Suppressor macrophage treated with lipopolysaccharide for 4 hours (primary cell): ENCODE measurements at places on chromosomes 6 and 20.

DNA sequence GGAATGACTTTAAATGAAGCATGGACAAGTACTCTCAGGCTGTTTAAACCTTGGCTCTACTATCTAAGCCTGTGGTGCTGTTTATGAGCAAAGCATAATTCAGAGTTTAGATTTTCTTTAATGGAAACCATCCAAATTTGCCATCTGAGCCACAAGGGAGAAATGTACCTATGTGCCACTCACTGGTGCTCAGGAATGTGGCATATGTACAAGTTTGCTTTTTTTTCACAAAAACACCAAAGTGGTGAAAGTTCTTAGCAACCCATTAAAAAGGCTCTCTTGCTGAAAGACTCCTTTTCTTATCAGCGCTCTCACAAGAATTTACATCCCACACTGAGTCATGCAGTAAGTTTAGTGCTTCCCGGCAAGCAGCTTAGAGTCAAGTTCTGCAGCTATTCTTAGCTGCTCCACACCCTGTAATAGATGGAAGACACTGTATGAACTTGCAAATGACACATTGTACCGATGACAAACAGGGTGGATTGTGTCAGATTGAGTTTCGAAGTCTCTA is 57.3 kb upstream of the MLIP start:
- DNase-seq, result no peak

- no peak for DNase-seq
Observed at GRCh38 chr6:86856379-86856778, 80.9 kb upstream of the HTR1E start.

DNA sequence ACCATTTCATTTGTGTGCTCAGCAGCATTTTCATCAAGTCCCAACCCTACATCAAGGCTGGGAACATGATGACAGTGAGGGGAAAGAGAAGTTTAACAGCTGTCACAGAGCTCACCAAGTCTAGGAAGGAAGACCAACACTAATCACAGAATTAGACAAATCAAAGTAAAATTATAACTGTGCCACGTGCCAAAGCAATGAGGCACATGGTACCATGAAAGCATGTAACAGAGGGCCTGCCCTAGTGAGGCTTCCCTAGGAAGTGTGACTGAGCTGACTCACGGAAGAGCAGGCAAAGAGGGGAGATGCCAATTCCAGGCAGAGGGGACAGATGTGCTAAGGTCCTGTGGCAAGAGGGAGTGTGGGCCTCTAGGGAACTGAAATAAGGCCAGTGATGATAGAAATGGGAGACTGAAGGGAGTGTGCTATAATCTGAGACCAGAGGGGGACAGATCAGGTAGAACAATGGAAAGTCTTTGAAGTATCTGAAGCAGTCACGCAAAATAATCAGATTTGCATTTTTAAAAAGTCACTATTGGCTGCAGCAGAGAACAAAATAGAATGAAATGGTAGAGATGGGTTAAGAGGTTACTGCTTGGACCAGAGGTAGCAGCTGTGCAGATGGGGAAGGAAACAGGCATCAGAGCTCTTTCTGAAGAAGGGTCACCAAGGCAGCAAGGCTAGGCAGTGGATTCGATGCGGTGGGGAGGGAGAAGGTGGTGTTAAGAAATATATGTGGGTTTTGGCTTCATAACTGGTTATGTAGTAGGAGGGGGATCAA is 86.8 kb downstream of the GPR6 start:
- no peak for DNase-seq

DNA sequence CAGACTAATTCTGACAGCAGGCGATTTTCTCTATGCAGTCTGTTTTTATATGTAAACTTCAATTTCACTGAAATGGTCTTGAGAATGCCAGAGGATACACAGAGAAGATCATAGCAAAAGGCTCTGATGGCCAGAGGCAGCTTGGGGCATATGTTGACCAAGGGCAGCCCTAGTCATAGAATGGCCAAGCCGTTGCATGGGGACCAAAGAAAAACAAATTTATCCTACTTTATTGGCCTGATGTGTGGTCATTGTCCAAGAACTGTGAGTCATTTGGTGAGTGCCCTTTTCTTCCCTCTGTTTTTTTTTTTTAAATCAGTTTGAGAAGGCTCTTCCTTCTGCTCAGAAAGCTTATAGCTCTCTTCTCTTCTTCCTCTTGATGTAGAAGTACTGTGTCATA is 5.8 kb downstream of the HDGFL1 start:
- no peak for DNase-seq

DNA sequence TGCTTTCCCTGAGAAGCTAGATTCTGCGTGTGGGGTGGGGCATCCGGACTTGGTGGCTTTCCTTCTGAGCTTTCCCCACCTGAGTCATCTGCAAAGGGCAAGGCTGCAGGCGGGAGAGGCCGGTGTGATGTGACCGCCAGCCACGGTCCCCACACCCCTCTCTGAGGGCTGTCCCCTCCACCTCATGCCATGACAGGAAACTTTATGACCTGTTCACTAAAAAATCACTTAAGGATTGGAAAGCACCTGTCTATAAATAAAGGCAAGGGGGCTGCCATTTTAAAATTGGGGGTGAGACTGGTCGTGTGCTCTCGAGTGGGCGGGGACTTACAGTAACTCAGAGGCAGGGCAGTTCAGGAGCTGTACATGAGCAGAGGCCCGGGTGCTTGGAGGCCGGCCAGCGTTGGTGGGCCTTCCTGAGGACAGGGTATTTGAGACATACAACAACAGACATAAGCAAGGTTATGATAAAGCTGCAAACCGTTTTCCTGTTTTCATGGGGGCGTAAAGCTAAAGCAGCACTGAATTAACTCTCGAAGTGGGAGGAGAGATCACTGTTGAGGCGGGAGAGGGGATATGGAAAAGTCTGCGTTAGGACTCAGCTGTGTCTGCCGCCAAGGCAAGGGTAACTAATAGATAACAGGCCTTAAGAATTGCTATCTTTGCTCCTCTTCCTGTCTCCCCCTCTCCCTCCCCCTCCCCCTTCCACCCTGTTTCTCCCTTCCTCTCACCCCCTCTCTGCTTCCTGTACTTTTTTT is 16.1 kb upstream of the SERPINB1 start:
- DNase-seq, result peak; percentile 94

- peak; percentile 60 for DNase-seq
Observed at GRCh38 chr6:145863988-145864616, 49.5 kb upstream of the FBXO30 start.

DNA sequence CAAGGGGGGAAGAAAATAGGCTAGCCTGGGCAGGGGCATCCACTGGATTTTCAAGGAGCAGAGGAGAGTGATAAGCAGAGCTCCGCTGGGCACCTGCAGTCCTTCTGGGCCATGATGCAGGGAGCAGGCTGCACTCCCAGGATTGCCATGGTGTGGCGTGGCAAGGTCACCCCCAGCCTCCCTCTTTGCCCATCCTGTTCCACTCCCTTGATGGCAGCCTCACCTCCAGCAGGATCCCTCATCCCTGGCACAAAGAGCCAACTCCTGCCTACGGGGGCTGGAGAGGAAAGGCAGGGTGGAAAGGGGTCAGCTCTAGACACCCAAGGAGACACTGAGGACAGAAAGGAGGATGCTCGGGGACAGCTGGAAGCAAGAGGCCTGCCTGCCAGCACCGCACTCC is 22.4 kb upstream of the MYMX start:
- no peak for DNase-seq

- no peak for DNase-seq
Observed at GRCh38 chr20:55614220-55614757, 391.0 kb downstream of the CBLN4 start.

GRCh38 chr6:26057899-26058298 is 29.3 kb upstream of the HFE start:
- no peak for DNase-seq

- DNase-seq, result peak; percentile 41
Observed at GRCh38 chr20:19465536-19465935, 253.1 kb downstream of the SLC24A3 start.

DNA sequence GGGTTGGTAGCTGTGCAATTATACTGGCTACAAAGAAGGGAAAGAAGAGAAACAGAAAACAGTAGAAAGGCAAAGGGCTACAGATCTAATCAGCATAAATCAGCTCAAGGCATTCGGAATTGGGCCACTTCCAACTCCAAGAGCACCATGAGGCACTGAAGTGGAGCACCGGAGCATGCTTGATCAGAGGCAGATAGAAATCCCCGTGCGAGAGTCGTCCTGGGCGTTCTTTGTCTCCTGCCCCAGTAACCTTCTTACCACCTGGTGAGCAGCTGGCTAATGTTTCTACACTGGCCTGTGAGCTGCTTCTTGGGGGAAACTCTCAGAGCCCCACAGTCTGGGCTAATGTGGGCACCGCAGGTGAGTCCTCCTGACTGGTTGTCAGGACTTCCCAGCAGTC is 16.7 kb downstream of the NEDD9 start:
- DNase-seq, result no peak

DNA sequence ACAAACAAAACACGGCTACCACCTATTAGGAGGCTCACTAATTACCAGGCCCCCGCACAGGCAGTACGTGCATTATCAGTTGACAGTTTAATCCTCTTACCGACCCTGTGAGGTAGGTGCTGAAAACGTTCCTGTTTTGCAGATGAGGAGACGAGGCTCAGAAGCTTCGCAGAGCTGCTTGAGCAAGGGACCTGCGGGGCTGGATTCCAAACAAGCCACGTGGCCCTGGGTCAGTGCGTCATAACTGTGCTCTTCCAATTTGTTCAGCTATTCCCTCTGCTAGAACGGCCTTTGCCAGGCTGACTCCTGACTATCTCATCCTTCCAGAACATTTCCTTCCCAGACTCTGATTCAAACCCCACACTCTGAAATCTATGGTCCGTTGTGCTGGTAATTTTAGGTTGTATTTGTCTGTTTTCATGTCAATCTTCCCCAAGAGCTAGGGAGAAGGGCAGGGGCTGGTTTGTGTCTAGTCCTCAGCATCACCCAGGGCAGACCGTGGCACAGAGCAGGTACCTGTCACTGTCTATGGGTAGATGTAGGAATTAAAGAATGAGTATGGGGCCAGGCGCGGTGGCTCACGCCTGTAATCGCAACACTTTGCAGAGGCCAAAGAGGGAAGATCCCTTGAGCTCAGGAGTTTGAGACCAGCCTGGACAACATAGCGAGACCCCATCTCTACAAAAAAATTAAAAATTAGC is 28.8 kb upstream of the TLDC2 start:
- no peak for DNase-seq

GRCh38 chr6:36110050-36110449 is 20.3 kb upstream of the MAPK13 start:
- DNase-seq, result no peak

DNA sequence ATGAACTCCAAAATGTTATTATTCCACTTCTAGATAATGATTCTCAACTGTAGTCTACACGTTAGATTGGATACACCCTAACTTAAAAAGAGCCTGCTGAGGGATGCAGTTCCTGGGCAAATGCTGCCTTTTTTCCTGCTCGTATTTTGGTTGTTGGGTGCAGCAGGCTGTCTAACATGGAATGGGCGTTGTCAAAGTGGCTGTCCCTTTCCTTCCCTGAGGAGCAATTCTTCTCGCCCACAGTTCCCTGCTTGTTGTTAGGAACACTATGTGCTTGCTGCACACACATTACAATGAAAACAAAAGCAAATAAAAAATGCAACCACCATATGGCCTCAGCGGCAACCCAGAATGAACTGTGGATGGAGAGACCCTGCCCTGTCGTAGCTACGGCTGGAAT is 1.7 kb upstream of the ADGRF5 start:
- DNase-seq, result no peak

DNA sequence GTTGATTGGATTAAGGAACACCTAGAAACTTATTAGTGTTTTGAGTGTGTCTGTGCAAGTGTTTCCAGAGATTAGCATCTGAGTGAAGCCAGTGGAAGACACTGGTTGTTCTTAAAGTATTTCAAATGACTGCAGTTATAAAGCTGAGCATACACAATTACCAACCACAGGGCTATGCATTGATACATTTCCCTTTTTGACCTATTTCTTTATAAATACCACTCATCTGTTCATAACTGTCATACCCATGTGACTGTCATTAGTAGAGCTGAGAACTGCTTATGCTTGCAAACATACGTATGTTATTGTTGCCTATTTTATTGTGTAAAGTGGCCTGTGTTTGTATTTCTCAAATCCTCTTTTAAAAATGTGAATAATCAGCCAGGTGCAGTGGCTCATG is 15.3 kb upstream of the ZC3H12D start:
- DNase-seq, result peak; percentile 68

- no peak for DNase-seq
Observed at GRCh38 chr6:32406857-32407256, at the start of gene BTNL2. TSS of gene BTNL2 (minus strand) at chr6:32407181. CDS start at chr6:32407123, 58 bp downstream.

GRCh38 chr20:38842558-38842981 is 37.1 kb downstream of the PPP1R16B start:
- peak; percentile 56 for DNase-seq

DNA sequence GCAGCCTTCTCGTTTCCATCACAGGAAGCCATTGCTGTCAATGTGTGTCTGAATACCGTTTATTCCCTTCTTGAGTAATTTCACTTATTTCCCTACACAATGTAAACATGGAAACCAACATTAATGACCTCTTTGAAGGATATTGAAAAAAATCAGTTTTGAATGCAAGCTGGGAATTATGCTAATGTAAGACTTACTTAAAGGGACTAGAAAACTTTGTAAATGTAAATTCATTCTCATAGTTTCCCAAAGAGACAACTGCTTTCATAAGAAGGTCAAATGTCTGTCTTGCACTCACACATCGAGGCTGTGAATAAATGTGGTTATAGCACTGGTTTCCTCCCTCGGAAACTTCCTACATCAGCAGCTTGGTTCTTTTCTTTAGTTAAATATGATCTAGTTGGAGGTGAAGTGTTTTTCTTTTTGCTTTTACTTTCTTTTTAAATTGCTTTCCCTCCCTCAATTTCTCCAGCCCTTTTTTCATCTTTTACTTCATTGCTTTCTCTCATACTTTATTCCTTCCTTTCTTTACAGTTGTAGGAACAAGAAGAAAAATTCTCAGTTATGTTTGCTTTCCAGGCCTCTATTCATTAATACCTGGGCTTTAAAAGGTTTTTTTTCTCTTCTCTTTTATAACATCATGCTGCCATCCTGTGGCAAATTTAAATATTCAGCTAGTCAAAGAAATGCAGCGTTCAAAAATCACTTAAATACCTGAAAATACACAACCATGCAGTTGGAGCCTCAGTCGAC is 108.3 kb downstream of the TNFAIP3 start:
- peak; percentile 62 for DNase-seq

DNA sequence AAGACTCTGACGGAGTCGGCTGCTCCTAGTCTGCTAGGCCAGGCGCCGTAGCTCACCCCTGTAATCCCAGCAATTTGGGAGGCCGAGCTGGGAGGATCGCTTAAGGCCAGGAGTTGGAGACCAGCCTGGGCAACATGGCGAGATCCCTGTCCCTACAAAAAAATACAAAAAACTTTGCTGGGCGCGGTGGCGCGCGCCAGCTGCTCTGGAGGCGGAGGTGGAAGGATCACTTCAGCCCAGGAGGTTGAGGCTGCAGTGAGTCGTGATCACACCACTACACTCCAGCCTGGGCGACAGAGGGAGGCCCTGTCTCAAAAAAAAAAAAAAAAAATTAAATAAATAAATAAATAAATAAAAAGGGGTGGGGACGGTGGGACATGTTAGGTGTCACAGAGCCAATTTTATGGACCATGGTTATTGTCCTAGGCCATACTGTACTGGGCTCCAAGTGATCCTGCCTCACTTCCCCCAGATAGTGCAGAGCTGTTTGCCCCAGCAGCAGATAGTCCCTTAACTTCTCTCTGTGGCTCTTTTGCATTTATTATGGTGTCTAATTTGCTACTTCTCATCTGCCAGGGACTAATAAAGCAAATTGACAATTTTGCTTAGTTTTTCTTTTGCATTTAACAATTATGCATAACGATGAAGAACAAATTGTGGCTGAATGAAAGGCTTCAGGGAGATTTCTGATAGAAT is 5.2 kb downstream of the PI16 start:
- DNase-seq, result no peak
